ENCODE measurements at places on chromosomes 12 and 14.

GRCh38 chr12:54734196-54734950 lies 86.2 kb upstream of the DCD start:
- no peak for DNase-seq

DNA sequence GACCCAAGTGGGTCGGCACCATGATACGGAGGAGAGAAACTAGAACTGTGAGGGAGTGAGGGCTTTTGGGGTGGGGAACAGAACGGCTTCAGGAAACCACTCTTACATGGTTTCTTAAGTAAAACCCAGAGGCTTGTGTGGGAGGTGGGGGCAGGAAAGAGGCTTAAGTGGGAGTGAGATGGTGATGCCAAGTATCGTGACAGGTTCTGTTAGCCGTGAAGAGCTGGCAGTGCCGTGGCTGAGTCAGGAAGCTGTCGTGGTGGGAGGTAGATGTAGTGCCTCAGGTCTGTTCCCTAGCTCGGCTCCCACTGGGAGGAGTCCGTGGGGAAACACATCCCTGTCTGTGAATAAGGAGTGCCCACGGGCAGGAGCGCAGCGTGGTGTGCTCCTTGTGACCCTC lies 185.8 kb upstream of the FKBP4 start:
- no peak for DNase-seq

GRCh38 chr12:31325524-31325875 lies 450 bp downstream of the SINHCAF start:
- peak; percentile 35 for DNase-seq

GRCh38 chr12:111242184-111242583 lies 126.7 kb downstream of the PHETA1 start:
- DNase-seq = no peak

GRCh38 chr12:6788972-6789924 lies at the start of gene CD4:
Gene CD4, plus strand, starts transcription at chr12:6789528. Its CDS starts 10,611 bp downstream, at chr12:6800139.
- no peak for DNase-seq
